ENCODE measurements at places on chromosomes 4 and X.

DNA sequence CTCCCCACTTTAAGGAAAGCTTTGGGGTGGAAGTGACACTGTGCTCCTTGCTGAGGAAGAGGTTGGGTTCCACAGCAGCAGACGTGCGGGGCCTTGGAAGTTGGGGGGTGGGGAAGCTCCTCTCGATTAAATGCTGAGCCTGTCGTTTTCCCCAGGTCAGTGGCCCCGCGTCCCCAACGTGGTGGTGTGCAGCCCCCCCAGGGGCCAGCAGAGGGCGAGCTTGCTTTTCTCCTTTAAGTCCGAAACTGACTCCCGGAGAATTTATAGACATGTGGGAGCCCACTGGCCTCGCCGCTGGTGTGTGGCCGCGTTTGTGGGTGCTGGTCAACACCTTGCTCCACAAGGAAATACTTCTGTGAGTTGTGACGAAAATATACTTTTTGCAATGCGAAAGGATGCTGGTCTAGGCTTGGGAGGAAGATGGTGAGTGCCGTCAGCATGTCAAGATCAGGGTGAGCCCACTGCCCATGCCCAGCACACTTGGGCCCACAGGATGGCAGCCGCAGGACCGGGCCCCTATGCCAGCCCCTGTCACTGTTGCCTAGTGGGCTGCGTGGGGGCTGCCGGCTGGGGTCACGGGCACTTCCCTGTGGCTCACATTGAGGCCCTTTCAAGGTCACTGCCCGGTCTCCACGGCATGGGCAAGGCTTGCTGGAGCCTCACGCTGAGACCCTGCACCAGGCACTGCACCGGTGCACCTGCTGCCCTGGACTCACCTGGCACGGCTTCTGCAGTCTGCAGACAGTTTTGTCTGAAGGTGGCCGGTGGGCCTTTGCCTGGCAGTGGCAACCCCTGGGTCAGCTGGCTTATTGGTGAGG is 9.4 kb downstream of the UVSSA start:
- DNase-seq, result no peak

DNA sequence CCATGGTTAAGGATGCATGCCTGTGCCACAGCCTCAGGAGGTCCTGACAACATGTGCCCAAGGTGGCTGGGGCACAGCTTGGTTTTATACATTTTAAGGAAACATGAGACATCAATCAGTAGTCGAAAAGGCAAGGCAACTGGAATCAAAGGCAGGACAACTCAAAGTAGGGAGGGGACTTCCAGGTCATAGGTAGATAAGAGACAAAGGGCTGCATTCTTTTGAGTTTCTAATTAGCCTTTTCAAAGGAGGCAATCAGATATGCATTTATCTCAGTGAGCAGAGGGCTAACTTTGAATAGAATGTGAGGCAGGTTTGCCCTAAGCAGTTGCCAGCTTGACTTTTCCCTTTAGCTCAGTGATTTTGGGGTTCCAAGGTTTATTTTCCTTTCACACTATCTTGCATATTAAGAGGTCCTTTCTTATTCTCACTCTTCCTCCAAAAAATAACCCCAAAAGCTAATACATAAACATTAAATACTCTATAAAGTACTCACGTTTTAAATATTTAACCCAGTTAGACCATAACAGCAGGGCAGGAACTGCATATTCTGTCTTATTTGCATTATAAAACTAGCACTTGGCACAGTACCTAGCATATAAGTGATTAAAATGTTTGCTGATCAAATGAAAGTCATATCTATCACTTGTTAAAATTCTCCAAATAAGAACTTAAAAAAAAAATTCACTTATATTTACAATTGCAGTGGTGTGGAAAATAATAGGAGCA is 36.3 kb upstream of the UGT8 start:
- DNase-seq, result no peak

- DNase-seq, result no peak
Measured at GRCh38 chr4:26782830-26783202, 77.8 kb upstream of the STIM2 start.

DNA sequence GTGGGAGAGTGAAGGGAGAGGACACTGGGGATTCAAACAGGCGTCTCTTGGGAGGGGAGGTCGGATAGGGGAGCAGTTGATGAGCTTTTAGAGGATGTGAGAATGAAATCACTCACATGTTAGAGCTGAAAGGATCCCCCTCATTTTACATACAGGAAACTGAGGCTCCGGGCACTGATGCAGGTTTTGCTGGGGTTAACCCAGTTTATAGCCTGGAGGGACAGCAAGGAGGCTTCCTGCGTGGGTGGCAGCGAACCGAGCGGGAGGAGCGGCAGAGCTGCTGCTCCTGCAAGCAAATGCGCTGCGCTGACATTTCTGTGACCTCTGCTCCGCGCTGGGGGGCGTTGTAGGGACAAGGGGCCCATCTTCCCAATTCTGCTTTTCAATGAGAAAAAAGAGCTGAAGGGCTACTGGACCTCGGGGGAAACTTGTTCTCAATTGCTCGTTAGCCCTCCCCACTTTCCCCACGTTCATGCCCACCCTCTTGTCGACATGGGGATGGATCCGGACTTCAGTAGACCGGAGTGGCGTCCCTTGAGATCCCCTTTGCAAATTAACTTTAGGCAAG is 1.2 kb upstream of the NEUROG2 start:
- DNase-seq, result no peak

GRCh38 chrX:67338262-67338661 is 205.6 kb upstream of the AR start:
- no peak for DNase-seq

GRCh38 chr4:137664046-137664387 is 131.7 kb upstream of the PCDH18 start:
- DNase-seq, result peak; percentile 97

DNA sequence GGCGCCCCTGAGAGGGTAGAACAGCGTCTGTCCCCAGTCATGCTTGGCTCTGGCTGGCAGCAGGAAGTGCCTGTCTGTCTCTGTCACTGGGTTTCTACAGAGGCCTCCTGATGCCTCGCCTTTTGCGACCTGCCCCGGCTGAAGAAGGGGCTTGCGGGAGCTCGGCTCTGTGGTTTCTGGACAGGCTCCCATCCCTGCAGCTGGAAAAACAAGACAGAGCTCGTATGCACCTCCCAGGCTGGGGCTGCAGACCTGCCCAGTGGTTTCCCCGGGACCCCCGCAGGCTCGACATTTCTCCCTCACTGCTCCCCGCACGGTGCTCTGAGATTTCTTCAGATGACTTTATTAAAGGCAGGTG is 57.0 kb upstream of the SORCS2 start:
- DNase-seq, result no peak

- DNase-seq, result no peak
Measured at GRCh38 chrX:74925225-74926088, at the start of gene NEXMIF. TSS of gene NEXMIF (minus strand) at chrX:74925452.

- no peak for DNase-seq
Measured at GRCh38 chr4:47270201-47270888, 193.2 kb downstream of the COMMD8 start.

DNA sequence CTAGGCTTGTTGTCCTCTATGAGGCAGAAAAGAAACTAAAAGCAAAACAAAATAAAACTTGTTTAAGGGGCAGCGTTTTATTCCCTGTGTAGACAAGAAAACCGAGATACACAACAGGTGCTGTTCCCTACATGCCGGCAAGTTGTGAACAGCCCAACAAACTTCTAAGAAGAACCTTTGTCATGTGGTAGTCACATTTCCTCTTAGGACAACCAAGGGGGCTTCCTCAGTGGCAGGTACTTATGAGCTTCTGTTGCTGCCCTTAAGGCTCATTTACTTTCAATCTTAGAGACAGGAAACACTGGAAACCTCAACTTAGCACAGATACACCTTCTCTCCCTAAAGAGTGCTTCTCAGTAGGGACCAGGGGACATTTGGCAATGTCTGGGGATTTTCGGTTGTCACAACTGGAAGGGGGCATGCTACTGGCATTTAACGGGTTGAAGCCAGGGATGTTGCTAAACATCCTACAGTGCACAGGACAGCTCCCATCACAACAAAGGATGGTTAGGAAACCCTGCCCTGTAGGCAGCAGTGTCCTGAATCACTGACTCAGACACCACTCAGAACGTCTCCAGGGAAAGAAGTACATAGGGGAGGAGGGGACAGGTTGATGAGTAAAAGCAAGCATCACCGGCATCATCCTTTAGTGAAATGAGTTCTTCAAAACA is 111.0 kb downstream of the ASB9 start:
- no peak for DNase-seq

- no peak for DNase-seq
Measured at GRCh38 chr4:126568652-126569570, 1063.8 kb upstream of the INTU start.

DNA sequence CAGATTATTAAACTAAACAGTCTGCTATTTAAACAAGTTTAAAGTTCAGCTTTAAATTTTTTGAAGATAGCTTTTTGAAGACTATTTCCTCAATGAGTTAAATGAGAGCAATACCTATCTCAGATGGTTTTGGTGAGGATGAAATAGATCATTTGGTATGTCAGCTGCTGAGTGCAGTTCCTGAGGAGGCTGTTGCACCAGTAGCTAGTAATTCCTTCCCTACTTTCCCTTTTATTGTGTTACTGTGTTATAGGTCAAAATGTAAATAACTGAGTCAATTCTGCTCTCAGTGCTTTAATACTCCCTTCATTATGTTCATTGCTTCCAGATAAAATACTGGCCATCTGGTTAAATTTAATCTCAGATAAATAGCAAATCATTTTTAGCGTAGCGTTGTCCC is 48.6 kb downstream of the BMPR1B start:
- DNase-seq, result no peak

DNA sequence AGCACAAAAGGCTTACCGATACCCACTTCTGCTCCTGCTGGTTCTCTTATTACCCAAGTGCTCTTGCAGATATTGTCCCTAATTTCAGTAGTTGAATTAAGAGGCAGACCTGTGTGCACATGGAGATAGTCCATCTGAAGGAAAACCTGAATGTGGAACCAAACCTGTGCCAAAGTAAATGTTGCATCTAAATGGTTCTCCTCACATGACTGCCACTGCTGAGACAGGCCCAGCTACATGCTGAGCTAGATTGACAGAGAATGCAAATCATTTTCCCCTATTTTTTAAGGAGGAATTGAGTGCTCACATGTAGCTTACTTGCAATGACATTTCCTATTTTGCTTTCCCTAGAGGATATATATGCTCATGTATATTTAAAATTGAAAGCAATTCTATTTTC is 609.1 kb upstream of the TECRL start:
- DNase-seq, result no peak

- DNase-seq, result no peak
Measured at GRCh38 chr4:61202638-61203435, 2.7 kb downstream of the ADGRL3 start.

- no peak for DNase-seq
Measured at GRCh38 chr4:81814987-81815541, 343.4 kb upstream of the RASGEF1B start.

Measured in HFF-Myc (cell line).